Activated T-helper 1 cell treated with anti-CD3 and anti-CD28 coated beads, Interleukin-2, amount 50 U/mL, for 16 hours (primary cell): ENCODE measurements at places on chromosomes 13 and 19.

- DNase-seq = no peak
Measured at GRCh38 chr19:8387688-8388611, 2.2 kb upstream of the RAB11B start.

- no peak for DNase-seq
Measured at GRCh38 chr19:33000510-33000909, 28.5 kb downstream of the FAAP24 start.

DNA sequence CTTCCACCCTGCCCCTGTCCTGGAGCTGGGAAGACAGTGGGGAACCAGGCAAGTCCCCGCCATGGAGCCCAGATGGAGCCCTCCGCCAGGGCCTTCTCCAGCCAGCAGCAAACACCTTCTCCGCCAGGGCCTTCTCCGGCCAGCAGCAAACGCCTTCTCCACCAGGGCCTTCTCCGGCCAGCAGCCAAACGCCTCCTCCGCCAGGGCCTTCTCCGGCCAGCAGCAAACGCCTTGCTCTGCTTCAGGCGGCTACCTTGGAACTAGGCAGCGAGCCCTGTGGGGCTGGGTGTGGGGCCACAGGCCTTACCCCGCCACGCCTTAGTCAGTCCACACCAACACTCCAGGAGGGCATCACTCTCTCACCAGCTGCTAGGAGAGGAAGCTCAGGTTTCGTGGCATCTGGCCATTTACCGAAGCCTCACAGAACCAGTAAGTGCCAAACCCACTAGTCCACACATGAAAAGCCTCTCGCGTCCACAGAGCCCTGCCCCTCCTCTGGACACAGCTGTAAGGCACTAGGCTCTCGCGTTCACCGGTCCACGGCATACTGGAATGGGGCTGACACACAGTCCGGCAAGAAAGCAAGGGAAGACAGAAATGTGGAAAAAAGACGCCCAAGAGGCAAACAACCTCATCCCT is 41.0 kb downstream of the MLLT1 start:
- no peak for DNase-seq

DNA sequence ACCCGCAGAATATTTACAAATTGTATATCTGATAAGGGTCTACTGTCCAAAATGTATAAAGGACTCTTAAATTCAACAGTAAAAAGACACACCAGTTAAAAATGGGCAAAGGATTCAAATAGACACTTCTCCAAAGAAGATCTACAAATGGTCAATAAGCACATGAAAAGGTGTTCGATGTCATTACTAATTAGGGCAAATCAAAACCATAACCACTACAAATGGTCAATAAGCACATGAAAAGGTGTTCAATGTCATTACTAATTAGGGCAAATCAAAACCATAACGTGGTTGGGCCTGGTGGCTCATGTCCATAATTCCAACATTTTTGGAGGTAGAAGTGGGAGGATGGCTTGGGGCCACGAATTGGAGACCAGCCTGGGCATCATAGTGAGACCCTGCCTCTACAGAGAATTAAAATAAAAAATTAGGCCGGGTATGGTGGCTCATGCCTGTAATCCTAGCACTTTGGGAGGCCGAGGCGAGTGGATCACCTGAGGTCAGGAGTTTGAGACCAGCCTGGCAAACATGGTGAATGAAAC is 40.5 kb downstream of the ACTN4 start:
- no peak for DNase-seq

DNA sequence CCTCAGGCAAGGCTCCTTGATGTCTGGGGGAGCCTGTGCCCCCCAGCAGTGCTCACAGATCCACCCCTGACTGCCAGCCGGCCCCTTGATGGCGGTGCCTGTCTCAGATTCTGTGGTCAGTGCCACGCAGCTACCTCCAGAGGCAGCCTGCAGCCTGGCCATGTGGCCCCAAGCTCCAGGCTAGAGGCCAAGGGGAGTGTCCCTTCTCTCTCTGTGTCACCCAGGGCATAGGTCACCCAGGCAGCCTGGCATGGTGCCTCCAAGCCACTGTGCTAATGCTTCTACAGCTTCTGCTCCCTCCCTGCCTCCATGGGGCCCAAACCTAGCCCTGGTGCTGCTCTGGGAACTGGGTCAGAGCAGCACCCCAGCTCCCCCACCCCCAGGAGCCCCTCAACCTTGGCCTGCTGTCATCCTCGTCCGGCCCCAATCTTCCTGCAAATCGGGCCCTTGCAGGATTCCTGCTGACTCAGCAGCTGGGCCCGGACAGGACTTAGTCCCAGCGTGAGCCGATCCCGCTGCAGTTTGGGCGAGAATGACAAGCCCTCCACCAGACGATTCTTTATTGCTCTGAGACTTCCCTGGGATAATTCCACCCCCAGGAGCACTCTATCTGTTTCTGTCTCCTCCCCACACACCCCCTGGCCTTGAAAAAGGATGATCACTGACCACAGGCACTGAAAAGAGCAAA is 2.8 kb upstream of the ARL11 start:
- DNase-seq = no peak

GRCh38 chr13:19158526-19159174 is 23.0 kb downstream of the TUBA3C start:
- DNase-seq = no peak

DNA sequence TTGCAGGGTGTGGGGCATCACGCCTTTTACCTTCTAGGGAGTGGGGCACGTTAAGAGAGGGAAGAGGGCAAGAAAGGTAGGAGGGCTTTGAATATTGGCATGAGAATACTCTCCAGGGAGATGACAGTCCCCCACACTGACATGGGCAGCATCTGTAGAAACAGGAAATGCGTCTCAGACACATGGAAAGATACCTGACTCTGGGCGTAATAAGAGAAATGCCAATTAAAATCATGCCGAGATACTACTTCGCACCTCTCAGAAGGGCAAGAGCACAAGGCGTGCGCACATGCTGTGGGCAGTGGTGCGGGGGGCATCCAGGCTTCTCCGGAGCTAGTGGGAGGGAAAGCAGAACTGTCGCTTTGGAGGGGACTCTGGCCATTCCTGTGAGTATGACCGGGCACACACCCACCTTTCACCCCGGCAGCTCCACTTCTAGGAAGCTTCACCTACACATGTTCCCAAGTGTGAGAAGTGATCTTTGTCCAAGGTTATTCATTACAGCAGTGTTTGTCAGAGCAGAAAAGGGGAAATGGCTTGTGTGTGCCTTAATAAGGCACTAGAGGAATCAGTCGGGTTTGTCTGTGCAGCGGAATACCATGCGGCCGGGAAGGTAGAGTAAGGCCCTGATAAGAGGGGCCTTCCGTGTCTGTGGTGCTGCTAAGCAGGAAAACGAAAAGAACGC is 99.5 kb downstream of the SIPA1L3 start:
- no peak for DNase-seq

GRCh38 chr19:18291590-18292461 is 10.4 kb upstream of the JUND start:
- peak; percentile 49 for DNase-seq

DNA sequence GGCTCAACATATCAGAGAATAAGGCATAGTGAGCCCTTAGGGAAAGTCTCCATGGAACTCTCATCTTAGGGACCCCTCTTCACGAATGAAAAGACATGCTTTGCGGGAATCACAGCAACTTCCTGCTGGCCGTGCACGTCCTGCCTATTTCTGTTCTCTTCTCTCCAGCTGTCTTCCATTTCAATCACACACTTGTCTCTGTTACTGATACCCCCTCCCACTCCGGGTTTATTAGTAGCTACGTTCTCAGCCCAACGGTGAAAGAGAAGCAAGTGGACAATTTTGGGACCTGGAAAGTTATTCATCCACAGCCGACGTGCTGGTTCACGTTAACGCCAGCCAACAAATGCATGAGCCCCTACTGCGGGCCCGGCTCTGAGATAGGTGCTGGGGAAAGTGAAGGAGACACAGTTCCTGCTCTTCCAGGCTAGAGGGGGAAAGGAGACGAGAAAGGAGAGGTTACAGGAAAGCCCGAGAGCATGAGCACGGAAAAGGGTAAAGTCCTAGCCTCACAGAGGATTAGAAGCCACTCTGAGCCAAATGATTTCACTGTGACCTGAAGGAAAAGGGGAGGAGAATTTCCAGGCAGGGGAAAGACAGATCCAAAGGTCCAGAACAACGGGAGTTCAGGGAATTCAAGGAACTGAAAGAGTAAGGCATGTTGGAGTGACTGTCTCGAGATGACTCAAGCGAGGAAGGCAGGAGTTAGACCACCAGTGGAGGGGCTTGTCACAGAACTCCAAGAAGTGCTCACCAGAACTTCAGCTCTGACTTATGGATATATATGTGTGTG is 81.8 kb upstream of the CLDN10 start:
- no peak for DNase-seq

DNA sequence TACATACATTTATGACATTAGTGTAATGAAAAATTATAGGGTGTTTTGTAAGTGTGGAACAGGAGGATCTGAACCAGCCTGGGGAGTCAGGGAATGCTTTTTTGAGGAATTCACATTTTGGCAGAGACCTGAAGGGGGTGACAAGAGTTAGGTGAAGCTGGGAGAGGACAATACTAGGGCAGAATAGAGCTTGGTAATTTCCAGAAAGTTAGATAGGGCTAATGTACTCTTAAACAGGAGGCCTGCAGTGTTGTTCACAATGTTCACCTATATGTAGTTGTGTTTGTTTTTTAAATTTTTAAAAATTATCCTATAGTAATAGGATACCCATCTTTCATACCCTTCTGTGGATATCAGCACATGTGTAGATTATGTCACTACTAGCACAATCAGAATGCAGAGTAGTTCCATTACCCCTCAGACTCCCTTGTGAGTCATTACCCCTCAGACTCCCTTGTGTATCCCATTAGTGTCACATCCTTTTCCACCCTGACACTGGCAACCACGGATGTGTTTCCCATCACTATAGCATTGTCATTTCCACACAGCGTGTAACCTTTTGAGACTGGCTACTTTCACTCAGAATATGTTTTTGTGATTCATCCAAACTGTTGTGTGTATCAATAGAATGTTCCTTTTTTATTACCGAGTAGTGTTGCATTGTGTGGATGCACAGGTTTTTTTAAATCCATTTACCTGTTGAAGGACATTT is 43.1 kb downstream of the PCCA start:
- DNase-seq = no peak

GRCh38 chr13:111944171-111944583 is 122.8 kb upstream of the SOX1 start:
- DNase-seq = no peak

DNA sequence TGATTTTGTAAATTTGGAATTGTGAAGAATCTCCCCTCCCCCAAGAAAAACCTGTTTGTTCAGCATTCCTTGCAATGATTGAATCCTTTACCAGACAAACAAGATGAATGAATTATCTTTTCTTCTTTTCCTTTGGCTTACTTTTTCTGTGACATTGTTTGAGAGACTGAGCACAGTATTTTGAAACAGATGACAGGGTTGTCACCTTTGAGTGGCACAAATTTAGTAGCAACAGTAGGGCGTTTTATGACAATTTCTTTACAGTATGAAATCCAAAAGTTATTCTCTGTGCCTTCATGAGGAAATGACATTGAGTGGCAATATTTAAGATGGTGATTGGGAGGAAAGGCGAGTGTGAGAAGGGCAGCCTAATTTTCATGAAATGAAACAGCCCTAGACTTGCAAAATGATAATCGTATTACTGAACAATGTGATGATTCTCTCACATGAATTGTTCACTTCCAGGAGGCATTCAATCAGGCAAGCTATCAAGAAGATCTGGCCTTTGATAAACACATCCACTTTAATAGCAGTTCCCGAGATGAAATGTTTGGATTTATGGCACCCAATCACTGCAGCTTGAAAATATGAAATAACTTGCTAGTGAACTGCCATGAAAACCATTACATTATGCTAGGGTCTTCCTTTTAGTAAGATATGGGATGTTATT is 68.6 kb upstream of the SCEL start:
- DNase-seq = no peak

DNA sequence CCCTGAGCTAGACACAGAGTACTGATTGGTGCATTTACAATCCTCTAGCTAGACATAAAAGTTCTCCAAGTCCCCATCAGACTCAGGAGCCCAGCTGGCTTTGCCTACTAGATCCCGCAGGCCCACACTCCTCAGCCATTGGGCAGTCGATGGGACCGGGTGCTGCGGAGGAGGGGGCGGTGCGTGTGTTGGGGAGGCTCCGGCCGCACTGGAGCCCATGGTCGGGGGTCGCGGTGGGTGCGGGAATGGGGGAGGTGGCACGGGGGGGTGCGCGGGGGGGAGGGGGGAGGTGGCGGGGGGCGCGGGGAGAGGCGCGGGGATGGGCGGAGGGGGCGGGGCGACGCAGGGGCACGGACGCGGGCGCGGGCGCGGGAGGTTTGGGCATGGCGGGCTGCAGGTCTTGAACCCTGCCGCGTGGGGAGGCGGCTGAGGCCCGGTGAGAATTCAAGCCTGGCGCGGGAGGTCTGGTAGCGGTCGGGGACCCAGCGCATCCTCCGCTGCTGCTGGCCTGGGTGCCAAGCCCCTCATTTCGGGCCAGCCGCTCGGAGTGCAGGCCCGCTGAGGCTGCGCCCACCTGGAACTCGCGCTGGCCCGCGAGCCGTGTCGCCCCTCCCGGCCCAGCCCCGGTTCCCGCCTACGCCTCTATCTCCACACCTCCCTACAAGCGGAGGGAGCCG is 674.1 kb downstream of the SLITRK5 start:
- DNase-seq = no peak

GRCh38 chr13:29909975-29910674 is 59.7 kb upstream of the UBL3 start:
- DNase-seq = no peak

DNA sequence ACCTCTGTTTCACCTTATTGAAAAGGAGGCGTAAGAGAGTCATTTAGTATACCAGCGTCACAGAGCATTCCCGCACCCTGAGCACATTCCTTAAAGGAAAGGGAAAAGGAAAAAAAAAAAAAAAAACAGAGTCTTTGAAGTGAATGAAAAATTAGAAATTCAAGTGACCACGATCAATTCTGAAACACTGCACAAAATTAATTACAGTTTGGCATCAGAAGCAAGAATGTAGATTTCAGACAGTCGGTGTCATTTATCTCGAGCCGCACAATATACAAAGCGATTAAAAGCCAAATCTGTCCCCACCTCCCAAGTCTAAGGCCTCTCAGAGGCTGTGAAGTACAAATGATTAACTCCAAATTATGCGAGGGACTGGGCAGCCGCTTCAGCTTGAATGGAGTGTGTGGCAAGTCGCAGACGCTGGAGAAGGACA is 173.7 kb upstream of the ZNF507 start:
- DNase-seq = no peak
